ENCODE measurements at places on chromosomes 13 and 19.

GRCh38 chr19:11067356-11068113 lies 21.7 kb upstream of the LDLR start:
- no peak for DNase-seq

- DNase-seq: no peak
These were observed 298.5 kb downstream of the GPC6 start for GRCh38 chr13:93525087-93525486.

GRCh38 chr19:20287070-20287469 lies 120.1 kb downstream of the ZNF486 start:
- DNase-seq: no peak

DNA sequence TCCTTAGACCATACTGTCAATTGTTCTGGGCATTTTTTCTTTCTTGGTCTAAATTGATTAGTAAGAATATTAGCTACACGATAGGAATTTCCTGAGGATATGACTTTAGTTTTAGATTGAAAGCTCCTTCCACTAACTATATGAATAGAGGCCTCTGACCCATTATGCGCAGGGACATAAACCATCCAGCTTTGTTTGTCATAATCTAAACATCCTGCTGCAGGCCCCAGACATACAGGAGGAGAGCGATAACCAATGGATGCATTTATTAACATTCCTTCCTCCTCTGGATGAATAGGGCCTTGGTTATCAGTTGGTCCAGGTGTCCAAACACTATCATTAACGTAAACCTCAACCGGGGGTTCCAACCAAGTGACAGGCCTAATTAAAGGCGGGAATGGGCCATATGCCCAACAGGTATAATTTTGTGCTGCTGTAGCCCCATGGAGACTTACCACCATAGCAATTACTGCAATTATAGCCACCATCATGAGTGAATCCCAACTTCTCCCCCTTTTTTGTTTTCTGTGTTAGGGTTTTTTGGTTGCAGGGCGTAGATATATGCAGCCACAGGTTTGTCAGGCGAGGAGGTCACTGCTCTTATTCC lies 32.6 kb downstream of the CLEC4M start:
- DNase-seq: no peak

DNA sequence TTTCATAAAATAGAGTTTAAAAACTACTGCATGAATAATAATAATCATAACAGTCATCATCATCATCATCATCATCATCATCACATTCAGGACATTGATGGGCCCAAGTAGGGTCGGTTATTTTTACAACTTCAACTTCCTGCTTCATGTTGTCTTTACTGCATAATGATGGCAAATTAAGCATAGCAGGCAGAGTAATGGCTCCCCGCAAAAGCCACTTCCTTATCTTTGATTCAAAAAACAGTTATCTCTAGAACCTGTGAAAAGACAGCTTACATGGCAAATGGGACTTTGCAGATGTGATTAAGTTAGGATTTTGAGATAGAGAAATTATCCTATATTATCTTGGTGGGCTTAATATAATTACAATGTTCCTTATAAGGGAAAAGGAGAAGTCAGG lies 792.9 kb downstream of the LIG4 start:
- DNase-seq: no peak

DNA sequence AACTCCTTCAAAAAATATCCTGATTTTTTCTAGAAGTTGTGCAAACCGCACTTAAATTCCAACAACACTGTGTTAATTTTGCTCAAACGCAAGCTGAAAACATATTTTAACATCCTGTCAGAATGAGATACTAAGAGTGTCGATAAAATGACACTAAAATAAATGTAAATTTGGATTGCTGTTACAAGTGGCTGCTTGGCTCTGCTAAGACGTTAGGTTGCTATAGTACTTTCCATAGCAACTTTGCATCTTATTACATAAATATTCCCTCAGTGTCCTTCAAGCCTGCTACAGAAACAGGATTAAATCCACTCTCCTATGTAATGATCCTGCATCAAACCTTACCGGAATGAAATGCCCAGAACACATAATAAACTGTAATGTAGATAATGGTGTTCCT lies 292.1 kb downstream of the DNAJC15 start:
- DNase-seq: no peak

DNA sequence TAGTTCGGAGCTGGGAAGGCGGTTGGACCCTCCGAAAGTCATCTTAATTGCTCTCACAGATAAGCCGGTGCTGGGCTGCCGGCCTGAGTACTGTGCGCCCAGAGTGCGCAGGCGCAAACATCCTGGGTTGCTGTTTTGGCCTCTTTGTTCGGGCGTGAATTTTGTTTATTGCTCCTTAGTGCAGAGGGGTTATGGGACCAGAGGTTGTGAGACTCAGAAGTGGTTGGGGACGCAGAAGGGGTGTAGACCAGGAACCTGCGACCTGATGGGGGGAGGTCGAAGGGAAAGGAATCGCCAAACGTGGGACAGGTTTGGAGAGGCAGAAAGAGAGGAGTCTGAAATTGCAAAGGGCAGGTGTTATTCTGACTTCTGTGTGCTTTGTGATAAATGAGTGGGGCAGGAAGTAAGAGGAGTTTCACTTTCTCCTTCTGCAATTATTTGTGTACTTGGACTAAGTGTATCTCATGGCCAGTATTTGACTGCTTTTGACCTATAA lies 607 bp upstream of the ZNF566 start:
- no peak for DNase-seq

GRCh38 chr19:2703691-2704216 lies 1.3 kb upstream of the GNG7 start:
- DNase-seq: no peak

DNA sequence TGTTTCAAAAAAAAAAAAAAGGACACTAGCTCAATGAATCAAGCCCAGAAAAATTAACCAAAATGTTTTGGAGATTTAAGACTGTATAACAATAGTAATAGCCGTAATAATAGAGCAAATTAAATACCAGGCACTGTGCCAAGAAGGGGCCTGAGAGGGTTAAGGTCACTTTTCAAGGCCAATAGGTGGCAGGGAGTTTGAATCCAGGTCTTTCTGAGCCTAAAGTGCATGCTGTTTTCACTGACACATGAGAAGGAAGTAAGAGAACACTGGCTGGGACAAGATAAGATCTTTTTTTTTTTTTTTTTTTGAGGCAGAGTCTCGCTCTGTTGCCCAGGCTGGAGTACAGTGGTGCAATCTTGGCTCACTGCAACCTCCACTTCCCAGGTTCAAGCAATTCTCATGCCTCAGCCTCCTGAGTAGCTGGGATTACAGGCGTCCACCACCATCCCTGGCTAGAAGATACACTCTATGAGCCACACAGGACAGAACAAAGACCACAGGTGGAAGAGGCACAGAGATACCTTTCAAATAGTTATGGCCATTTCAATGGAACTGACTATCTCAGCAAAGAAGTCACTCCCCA lies 7.7 kb downstream of the FFAR2 start:
- DNase-seq: no peak

GRCh38 chr13:78762825-78763224 lies 103.9 kb upstream of the OBI1 start:
- no peak for DNase-seq

GRCh38 chr19:37982655-37983054 lies 75.6 kb downstream of the SIPA1L3 start:
- DNase-seq: no peak

DNA sequence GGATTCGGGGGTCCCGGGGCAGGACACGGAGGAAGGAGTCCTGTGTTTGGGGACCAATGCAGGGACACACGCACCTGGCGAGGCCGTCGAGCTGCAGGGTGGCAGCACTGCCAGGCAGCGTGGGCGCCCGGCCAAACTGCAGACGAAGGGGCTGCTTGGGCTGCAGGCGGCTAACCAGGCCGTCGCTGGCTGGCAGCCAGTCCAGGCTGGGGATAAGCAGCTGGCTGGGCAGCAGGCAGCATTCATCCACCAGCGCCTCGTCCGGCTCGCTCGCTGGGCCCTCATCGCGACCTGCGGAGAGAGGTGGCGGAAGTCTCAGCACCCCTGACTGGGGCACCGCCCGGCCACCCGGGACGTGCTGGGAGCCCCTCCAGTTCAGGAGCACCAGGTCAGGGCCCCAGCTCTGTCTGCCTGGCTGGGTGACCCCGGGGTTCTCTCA lies 11.5 kb downstream of the CFD start:
- no peak for DNase-seq

DNA sequence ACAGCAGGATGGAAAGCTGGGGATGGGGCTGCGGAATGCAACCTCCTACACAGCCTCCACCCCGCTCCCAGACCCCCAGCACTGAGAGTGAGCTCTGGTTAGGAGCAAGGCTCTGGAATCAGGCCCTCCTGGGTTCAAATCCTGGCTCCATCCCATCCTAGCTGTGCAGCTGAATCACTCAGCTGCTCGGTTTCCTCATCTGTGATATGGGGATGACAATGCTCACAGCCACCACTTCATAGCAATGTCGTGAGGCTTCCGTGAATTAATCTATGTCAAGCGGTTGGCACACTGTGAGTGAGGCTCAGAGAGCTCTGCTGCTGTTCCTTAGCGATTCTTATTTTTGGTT lies 538 bp downstream of the ACP7 start:
- DNase-seq: no peak

DNA sequence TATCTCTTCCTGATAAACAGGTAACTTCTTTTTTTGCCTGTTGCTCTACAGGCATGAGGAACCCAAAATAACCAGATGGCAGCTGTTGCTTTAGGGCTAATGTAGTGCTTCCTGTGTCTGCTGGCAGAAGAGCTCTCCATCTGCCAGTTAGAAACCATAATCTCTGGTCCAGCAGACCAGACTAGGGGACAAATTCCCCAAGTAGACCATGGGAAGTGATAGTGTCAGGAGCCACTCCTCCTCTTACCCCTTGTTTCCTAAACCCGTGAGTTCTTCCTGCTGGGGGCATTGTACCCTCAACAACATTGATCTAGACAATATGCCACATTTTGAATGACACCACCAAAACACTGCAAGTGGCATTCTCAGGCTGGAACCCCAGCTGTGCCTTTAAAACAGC lies 135.9 kb downstream of the DLEU7 start:
- DNase-seq: no peak

DNA sequence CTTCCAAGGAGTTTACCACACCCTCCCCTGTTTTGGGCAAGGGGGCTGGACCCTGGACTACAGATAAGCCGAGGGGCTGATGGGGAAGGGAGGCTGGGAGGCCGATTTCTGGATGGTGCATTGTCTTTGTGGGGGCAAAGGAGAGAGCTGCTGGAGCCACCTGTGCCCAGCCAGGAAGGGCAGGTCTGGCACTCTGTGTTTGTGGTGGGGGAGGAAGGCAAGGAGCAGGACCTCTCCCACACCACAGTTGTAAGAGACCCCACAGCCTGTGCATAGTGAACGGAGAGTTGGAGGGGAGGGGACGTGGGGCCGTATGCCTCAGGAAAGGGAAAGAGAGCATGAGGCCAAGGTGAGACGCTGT lies 16.0 kb upstream of the PRR19 start:
- DNase-seq: no peak

DNA sequence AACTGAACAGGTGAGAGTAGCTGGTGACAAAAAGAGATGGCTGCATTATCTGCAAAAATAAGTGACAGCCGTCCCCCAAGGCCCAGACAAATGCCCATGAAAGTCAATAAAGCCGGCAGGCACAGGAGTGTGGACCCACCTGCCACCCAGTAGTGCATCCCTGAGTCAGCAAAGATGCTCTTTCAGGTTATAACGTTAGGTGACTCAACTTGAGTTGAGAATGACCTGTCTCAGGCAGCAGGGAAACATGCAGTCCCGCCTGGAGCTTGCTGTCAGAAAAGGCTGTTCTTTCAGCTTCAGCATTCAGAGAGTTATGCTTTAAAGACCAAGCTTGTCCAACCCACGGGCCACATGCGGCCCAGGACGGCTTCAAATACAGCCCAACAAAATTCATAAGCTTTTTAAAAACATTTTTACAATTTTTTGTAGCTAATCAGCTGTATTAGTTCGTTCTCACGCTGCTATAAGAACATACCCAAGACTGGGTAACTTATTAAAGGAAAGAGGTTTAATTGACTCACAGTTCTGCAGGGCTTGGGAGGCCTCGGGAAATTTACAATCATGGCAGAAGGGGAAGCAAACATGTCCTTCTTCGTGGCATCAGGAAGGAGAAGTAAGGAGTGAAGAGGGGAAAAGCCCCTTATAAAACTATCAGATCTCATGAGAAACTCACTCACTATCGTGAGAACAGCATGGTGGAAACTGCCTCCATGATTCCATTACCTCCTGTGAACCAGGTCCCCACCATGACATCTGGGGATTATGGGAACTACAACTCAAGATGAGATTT lies 110.4 kb downstream of the RAB20 start:
- no peak for DNase-seq

DNA sequence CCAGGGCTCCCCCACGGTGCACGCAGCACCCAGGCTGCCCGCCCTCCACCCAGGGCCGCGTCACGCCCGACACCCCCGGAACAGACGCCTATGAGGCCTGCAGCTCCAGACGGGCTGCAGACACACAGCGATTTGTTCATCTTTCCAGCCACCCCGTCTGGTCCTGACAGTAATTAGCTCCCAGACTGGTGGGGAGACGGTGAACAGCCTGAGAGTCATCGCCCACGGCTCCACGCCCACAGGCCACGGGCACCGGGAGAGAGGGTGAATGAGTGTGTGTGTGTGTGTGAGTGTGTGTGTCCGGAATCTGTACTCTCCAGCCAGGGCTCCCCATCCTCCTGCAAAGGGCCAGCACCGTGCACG lies 18.1 kb downstream of the GADD45B start:
- DNase-seq: no peak

- no peak for DNase-seq
These were observed 43.2 kb upstream of the TSHZ3 start for GRCh38 chr19:31392464-31392863.

GRCh38 chr13:104586051-104586746 lies 1520.0 kb upstream of the SLC10A2 start:
- no peak for DNase-seq

GRCh38 chr13:44690376-44690775 lies 114.2 kb upstream of the TSC22D1 start:
- no peak for DNase-seq
